Sigmoid colon (tissue), 7 donors: ENCODE measurements at places on chromosomes 13 and 19. TPM values are rescaled to one million over a fixed set of nuclear protein-coding genes. Genes with fewer than 3 reads are reported as not detected.
A peak's percentile ranks its signal among the peaks of the same experiment; 100 is the strongest.

CDX2 gene
- 220 TPM for polyA plus RNA-seq

- H3K4me1 ChIP-seq = no peaks in the 10 kb centered on the region
- no peak for DNase-seq
- H3K27ac ChIP-seq = no peak overlapping the region
- H3K4me3 ChIP-seq = no peak overlapping the region
- H3K36me3 ChIP-seq = peaks cover 4% of the 10 kb centered on the region
These were observed 36.1 kb upstream of the EIF3G start for GRCh38 chr19:10155839-10156238.

- H3K4me1 ChIP-seq = no peaks in the 10 kb centered on the region
- no peaks in the 10 kb centered on the region for H3K36me3 ChIP-seq
- no peak overlapping the region for H3K27ac ChIP-seq
- no peak overlapping the region for H3K4me3 ChIP-seq
- H3K27me3 ChIP-seq = no peaks in the 10 kb centered on the region
- no peak for DNase-seq
These were observed 1064.4 kb downstream of the UQCRFS1 start for GRCh38 chr19:28148554-28148953.

- no peaks in the 10 kb centered on the region for H3K27me3 ChIP-seq
- DNase-seq = no peak
- H3K4me1 ChIP-seq = no peaks in the 10 kb centered on the region
- no peak overlapping the region for H3K27ac ChIP-seq
- H3K4me3 ChIP-seq = no peak overlapping the region
These were observed 6.6 kb upstream of the FBXW9 start for GRCh38 chr19:12703046-12703445.

- H3K36me3 ChIP-seq = peaks cover 100% of the 10 kb centered on the region
- no peak for DNase-seq
- no peak overlapping the region for H3K27ac ChIP-seq
These were observed 20.9 kb downstream of the SIN3B start for GRCh38 chr19:16850133-16850532.

DNA sequence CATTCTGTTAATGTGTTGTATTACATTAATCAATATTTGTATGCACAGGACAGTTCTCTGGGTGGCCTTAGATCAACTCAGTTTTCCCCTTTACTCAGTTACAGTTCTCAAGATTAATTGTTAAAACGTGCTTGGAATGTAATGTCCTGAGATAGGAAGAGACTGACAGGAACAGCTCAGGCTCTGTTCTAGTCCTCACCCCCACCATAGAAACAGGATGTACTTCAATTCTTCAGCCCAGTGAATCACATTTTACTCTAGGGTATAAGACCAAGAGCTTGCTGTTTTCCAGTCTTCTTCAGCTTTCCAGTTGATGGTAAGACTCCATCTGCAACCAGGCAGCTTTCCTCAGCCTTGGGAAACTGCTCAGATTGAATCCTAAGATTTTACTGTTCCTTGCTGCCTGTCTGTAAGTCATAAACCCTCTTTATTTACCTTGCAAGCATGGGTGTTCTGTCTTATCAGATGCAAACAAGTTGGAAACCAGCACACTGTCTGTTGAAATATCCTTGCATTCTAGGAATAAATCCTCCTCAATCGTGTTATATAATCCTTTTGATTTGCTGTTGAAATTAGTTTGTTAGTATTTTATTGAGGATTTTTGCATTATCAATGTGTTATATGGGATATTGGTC lies 836.9 kb upstream of the PCDH9 start:
- H3K4me3 ChIP-seq = no peak overlapping the region
- H3K27ac ChIP-seq = no peak overlapping the region
- no peaks in the 10 kb centered on the region for H3K36me3 ChIP-seq
- no peaks in the 10 kb centered on the region for H3K4me1 ChIP-seq

MEDAG gene
- 1.4 TPM for polyA plus RNA-seq

ZSWIM9 gene
- polyA plus RNA-seq = 6.1 TPM

DNA sequence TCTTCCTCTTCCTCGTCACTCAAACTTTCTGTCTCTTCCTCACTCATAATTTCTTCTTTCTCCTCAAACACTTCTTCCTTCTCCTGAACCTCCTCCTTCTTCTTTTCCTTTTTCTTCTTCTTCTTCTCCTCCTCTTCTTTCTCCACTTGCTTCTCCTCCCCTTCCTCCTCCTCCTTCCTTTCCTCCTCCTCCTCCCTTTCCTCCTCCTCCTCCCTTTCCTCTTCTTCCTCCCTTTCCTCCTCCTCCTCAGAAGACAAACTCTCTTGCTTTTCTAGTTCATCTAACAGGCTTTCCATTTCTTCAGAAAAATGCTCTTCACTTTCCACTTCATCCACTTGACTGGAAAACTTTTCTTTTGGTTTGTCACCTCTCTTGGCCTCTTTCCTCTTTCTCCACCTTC lies 19.8 kb downstream of the WDR87 start:
- H3K4me3 ChIP-seq = no peak overlapping the region
- no peak overlapping the region for H3K27ac ChIP-seq
- H3K27me3 ChIP-seq = no peaks in the 10 kb centered on the region
- no peak for DNase-seq

GFY gene
- polyA plus RNA-seq = not detected

ABHD17A gene
- polyA plus RNA-seq = 60.7 TPM

CACNA1A gene
- polyA plus RNA-seq = 2.1 TPM

SH2D3A gene
- polyA plus RNA-seq = 30.0 TPM

COX7A1 gene
- polyA plus RNA-seq = 11.4 TPM

DNA sequence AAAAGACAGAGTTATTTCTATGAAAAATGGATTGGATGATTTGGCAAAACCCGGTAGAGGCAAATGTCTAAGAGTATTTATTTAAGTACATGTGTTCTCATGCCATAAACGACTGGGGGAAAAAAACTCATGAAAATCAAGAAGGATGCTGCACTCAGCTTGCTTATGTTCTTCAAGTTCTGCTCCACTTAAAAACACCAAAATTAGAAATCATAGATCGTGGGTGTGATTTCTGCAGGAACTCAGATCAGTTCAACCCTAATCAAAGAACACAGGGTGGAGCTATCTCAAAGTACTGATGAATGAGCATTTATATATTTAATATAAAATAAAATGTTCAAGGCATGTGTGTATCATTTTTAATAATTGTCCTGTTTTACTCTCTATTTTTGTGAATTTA lies 103.8 kb downstream of the FGF14 start:
- no peaks in the 10 kb centered on the region for H3K27me3 ChIP-seq
- H3K4me3 ChIP-seq = no peak overlapping the region
- H3K27ac ChIP-seq = no peak overlapping the region

GRCh38 chr13:43831088-43831487 lies 44.3 kb upstream of the ENOX1 start:
- no peaks in the 10 kb centered on the region for H3K36me3 ChIP-seq
- no peaks in the 10 kb centered on the region for H3K27me3 ChIP-seq
- H3K4me1 ChIP-seq = no peaks in the 10 kb centered on the region
- no peak overlapping the region for H3K4me3 ChIP-seq
- H3K27ac ChIP-seq = no peak overlapping the region
- no peak for DNase-seq

GRCh38 chr19:39502640-39503417 lies 4.1 kb downstream of the DLL3 start:
- no peaks in the 10 kb centered on the region for H3K4me1 ChIP-seq
- no peak overlapping the region for H3K27ac ChIP-seq
- no peak for DNase-seq

DNA sequence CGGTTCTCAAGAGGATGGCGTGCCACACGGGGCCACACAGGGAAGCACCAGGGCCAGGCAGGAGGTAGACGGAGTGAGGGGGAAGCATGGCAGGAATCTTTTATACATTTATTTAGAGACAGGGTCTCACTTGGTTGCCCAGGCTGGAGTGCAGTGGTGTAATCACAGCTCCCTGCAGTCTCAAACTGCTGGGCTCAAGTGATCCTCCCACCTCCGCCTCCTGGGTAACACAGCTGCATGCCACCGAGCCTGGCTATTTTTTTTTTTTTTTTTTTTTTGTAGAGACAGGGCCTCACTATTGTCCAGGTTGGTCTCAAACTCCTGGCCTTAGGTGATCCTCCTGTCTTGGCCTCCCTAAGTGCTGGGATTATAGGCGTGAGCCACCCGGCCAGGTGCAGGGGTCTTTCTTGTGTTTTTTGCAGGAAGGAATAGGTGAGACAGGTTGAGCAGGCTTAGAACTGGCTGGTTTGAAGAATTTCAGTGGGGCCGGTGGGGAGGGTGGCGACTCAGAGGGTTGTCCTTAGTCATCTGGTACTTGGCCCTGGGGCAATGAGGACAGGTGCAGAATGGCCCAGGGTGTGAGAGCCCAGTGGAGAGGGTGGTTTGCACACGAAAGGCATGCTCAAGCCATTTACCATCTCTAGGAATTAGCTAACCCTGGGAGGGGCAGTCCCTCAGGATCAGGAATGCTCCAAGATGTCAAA lies 7.6 kb downstream of the SSC5D start:
- peaks cover 36% of the 10 kb centered on the region for H3K4me1 ChIP-seq
- peaks cover 6% of the 10 kb centered on the region for H3K36me3 ChIP-seq
- DNase-seq = no peak

- no peak overlapping the region for H3K27ac ChIP-seq
- H3K27me3 ChIP-seq = no peaks in the 10 kb centered on the region
- no peak for DNase-seq
- no peaks in the 10 kb centered on the region for H3K36me3 ChIP-seq
- no peaks in the 10 kb centered on the region for H3K4me1 ChIP-seq
These were observed 304.9 kb downstream of the PCDH20 start for GRCh38 chr13:61110732-61111131.

GRCh38 chr13:20291037-20291436 lies 58.9 kb upstream of the GJB6 start:
- H3K27me3 ChIP-seq = no peaks in the 10 kb centered on the region
- H3K4me3 ChIP-seq = no peak overlapping the region
- DNase-seq = no peak
- H3K36me3 ChIP-seq = no peaks in the 10 kb centered on the region

GRCh38 chr19:45475537-45476291 lies 7.9 kb downstream of the FOSB start:
- H3K4me1 ChIP-seq = no peaks in the 10 kb centered on the region
- DNase-seq = no peak
- H3K36me3 ChIP-seq = no peaks in the 10 kb centered on the region
- no peak overlapping the region for H3K27ac ChIP-seq
- H3K4me3 ChIP-seq = no peak overlapping the region
- no peaks in the 10 kb centered on the region for H3K27me3 ChIP-seq

DNA sequence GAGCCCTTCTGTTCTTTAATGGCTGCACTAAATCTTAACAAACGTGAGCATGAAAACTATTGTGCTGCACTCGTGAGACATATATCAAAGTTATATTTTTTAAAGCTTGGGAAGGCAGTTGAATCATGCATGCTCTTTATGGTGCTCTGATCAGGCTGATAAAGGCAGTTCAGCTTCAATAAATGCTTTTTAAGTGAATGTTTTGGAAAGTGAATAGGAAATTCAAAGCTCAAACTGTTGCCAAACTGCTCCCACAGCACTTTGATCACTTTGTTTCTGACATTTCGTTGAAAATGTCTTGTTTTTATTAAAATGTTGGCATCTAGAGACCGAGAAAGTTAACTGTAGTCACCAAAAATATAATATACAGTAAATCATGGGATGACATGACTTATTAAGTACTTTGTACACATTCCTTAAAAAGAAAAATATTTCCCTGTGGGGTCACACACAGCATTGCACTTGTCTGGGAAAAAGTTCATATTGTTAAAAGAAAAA lies 625.7 kb upstream of the PCDH9 start:
- no peak for DNase-seq
- no peaks in the 10 kb centered on the region for H3K4me1 ChIP-seq
- H3K36me3 ChIP-seq = no peaks in the 10 kb centered on the region
- H3K27ac ChIP-seq = no peak overlapping the region
- no peak overlapping the region for H3K4me3 ChIP-seq

GRCh38 chr13:99655351-99656091 lies 154.2 kb downstream of the TM9SF2 start:
- no peak overlapping the region for H3K27ac ChIP-seq
- H3K36me3 ChIP-seq = no peaks in the 10 kb centered on the region
- H3K4me3 ChIP-seq = no peak overlapping the region
- DNase-seq = no peak
- H3K27me3 ChIP-seq = no peaks in the 10 kb centered on the region
- H3K4me1 ChIP-seq = peaks cover 11% of the 10 kb centered on the region

DNA sequence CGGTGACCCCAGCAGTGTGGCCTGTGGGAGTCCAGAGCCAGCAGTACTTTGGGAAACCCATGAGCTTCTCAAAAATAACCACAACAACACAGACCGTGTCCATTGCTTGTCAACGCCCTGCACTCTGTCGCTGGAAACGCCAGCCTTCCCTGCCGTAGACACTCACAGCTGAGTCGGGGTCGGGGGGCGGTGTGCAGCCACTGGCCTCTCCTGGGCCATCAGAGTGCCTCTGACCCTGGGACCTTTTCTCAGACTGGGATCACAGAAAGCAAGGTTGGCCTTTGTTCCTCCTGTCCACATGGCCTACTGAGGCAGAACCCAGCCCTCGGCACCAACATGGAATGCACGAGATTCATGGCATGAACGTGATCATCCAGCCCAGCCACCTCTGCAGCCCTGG lies 95.7 kb downstream of the TUBA3C start:
- H3K27me3 ChIP-seq = no peaks in the 10 kb centered on the region
- DNase-seq = no peak
- no peaks in the 10 kb centered on the region for H3K4me1 ChIP-seq

DNA sequence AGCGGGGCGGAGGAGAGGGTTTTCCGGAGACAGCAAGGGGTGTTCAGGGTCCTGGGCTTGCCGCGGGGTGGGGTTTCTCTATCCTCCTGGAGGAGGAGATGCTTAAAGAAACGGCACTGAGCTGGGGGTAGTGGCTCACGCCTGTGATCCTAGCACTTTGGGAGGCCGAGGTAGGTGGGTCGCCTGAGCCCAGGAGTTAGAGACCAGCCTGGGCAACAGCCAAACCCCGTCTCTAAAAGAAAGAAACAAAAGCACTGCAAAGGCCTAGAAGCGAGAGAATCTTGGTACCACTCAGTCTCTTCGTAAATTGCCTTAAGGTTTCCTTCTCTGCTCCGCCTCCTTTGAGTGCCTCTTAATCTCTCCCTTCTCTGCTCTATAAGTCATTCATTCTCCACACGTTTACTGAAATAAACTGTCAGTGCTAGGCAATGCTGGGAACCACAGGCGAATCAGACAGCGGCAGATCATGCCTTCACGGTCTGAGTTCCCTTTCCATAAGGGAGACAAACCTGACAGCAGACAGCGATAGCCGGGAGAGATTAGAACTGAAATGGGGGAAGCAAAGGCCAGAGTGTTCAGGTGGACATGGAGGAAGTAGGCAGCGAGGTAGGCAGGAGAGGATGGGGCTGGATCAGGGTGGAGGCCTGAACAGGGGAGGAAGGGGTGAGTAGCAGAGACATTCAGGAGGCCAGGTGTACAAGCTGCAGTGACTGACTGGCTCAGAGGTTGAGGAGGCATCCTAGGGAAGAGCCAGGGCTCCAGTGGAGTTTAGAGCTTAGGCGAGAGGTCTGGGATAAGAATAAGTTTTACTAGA lies 580 bp downstream of the EIF3K start:
- peak overlapping the region; percentile 94 for H3K27ac ChIP-seq
- peaks cover 19% of the 10 kb centered on the region for H3K4me1 ChIP-seq
- no peak for DNase-seq
- peaks cover 41% of the 10 kb centered on the region for H3K36me3 ChIP-seq
- H3K4me3 ChIP-seq = peak overlapping the region; percentile 81
- H3K27me3 ChIP-seq = no peaks in the 10 kb centered on the region

KIR3DL1 gene
- 0.04 TPM for polyA plus RNA-seq

GRCh38 chr19:50870417-50871089 lies 2.7 kb upstream of the KLK2 start:
- peak; percentile 59 for DNase-seq
